DND-41 (cell line): ENCODE measurements at places on chromosomes 12 and 14.

GRCh38 chr14:43677581-43677980, 829.5 kb downstream of the FSCB start:
- DNase-seq = no peak

- DNase-seq = no peak
These were observed 223.7 kb upstream of the RTL1 start for GRCh38 chr14:101127224-101127623.

DNA sequence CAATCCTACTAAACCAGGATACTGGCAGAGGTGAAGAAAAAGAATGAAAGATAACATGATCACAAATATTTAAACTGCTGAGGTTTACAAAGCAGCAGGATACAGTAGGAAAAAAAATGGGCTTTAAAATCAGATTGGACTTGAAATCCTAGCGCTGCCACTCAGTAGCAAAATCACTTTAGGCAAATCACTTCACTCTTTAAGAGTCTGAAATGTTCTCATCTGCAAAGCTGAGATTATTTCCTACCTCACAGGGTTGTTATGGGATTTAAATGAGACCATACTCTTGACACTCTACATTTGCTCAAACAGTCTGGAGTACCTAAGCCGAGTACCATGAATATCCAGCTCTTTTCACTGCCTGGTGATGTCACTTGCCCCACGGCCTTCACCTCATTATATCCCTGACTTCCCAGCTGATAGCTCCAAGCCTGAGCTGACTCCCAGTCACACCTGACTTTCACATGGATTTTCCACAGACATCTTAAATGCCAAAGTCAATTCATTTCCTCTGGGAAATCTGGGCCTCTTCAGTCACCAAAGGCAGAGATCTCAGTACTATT, 60.2 kb downstream of the UBR7 start:
- DNase-seq = no peak

DNA sequence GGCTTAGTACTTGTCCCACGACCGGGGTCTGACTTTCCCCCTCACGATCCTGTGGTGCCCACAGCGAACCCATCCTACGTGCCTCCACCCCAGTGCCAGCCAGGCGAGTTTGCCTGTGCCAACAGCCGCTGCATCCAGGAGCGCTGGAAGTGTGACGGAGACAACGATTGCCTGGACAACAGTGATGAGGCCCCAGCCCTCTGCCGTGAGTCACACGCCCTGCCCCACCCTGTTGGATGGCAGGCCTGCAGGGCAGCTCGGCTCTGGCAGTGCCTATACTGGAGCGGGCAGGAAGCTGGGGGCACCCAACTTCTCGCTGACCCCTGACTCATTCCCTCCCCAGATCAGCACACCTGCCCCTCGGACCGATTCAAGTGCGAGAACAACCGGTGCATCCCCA, 18.3 kb upstream of the LRP1-AS start:
- no peak for DNase-seq

DNA sequence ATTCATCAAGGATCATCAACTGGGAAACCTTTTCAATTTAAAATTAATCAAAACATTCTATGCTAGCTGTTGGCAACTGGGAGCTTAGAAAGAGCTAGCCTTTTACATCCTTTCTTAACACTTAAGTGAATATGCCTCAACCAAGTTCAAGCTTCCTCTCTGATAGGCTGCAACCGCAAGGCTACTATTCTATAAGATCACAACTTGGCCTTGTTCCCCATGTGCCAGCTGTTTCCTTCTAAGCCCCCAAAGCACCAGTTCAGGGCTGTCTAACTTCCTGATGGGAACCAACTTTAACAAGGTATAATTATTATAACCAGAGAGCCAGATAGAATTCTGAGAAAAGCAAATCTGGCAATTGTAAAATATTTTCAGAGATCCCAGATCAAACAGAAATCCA, 37.0 kb downstream of the KCNC2 start:
- no peak for DNase-seq

GRCh38 chr14:103697603-103698379, 17.5 kb downstream of the XRCC3 start:
- DNase-seq = no peak

DNA sequence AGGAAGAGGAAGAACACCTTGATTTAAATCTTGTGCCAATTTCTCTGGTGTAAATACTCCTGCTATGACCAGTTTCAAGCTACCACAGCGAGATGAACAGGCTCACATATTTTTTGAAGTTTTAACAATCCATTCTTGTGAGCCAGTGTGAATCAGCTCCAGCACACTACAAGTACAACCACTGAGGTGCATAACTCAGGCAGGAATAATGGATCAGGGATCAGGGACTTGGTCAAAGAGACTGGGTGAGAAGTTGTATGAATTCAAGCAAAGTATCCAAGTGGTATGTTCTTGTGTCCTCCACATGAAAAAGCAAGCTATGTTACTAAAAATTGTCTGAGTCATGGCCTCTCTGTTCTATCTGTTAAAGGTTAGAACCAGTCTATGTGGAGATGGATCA, 35.2 kb upstream of the KITLG start:
- no peak for DNase-seq

DNA sequence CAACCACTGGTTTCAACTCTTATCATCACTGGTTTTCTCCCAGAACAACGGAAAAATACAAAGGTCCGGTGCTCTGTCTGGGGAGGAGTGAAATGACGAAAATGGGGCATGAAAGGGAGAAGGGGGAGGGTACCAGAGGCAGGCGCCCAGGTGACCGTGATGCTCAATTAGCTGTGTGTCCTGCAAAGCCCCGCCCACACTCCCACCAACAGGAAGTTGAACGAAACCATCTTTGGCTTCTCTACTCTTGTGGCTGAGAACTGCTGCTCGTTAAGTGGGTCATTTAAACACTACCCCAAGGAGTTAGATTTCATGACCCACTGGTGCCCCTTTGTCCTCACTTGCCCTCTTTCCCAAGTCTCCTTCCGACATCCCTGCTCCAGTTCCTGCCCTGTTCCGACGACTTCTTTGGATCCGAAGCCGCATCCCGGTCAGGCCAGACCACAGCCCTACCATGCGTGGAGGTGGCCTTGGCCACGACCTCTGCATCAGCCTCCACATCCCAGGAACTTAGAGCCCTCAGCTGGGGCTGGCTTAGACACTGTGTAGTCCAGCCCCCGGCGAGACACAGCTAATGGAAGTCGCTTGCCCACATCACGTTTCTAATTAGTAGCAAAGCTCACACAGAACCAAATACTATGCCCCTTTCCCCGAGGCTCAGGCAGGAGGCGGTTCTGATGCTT, 11.4 kb upstream of the LRTM2 start:
- DNase-seq = no peak

- no peak for DNase-seq
These were observed 31.9 kb upstream of the TC2N start for GRCh38 chr14:91899213-91899612.

- no peak for DNase-seq
These were observed 19.1 kb downstream of the HELB start for GRCh38 chr12:66321435-66321834.

GRCh38 chr12:52857500-52857899, 8.7 kb upstream of the KRT78 start:
- DNase-seq = no peak

DNA sequence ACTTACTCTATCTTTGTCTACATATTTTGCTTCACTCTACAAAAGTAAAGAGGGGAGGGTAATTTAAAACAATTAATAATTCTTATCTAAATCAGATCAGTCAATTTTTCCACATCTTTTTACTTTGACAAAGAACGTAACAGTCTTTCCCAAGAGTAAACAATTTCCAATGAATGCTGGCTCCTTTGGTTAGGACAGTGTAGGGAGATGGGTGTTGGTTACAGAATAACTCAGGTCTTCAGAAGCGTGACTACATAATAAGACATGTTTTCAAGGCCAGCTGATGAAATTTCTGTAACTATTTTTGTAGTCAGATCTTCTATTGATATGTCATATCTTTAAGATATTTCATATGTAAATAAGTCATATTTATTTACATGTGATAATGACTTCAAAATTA, 183.0 kb upstream of the CAND1 start:
- DNase-seq = no peak
